Stimulated activated CD4-positive, alpha-beta T cell treated with anti-CD3 and anti-CD28 coated beads, Interleukin-4, amount 100 ng/mL, for 1 hour (primary cell): ENCODE measurements at places on chromosomes 1 and 21.

GRCh38 chr1:64624218-64624713 lies 120.6 kb upstream of the RAVER2 start:
- no peak for DNase-seq

DNA sequence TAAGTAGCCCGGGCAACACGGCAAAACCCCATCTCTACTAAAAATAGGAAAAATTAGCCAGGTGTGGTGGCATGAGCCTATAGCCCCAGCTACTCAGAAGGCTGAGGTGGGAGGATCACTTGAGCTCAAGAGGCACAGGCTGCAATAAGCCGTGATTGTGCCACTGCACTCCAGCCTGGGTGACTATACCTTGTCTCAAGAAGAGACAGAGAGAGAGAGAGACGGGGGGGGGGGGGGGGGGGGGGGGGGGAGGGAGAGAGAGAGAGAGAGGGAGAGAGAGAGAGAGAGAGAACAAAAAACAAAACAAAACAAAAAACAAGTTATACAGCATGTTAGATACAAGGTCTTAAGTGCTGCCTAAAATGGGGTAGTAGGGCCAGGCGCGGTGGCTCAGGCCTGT lies 77.8 kb upstream of the ZNF281 start:
- DNase-seq = no peak

DNA sequence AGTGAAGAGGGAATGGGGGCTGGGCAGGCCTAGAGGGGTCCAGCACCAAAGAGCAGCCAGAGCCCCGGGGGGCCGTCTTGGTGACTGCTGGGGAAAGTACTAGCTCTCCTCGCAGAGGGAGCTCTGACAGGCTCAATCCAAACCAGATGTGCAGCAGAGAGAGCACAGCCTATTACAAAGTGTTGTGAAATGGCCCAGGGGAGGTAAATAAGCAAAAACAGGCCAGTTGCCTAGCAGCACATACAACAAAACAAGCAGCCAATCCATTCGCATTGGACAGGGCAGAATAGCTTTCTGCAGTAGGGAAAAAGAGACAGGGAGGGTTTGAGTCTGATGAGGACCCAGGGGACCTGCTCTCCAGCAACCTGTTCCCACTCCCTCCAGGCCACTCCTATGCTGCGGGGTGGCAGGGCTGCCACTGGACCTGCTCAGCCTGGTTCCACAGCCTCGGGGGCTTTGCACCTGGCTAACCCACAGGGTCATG lies 239.6 kb upstream of the FGGY start:
- no peak for DNase-seq

DNA sequence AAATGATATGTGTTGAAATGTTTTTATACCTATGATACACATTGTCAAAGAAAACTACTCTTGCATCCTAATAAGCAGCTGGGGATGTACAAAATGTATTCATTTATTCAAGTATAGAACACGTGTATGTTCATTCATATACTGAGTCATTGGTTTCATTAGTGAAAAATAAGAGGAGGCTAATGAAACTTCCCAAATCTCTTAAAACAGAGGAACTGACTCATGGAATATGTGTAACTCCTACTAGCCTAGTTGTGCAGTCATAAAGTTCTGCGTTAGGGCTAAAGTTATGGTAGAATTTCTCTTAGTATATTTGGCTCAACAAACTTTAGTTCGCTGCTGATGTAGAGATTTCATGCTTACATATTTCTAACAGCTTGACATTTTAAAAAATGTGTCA lies 441.6 kb downstream of the NCAM2 start:
- DNase-seq = no peak

DNA sequence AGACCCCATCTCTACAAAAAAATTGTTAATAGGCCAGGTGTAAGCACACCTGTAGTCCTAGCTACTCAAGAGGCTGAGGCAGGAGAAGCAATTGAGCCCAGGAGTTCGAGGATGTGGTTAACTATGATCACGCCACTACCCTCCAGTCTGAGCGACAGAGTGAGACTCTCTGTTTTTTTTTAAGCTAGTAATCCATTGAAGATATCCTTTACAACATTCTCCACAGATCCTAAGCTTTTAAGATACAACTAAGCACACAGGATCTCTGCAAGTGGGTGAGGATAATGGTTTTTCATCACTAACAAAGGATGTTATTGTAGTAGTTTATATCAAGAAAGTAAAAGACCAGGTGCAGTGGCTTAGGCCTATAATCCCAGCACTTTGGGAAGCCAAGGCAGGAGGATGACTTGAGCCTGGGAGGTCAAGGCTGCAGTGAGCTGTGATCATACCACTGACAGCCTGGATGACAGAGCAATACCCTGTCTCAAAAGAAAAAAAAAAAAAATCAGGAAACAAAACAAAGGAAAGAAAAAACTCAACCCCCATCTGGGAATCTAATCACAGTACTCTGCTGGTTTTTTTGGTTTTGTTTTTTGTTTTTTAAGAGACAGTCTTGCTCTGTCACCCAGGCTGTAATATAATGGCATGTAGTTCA lies 166.1 kb downstream of the RERE start:
- no peak for DNase-seq

GRCh38 chr1:183431840-183432547 lies 13.8 kb upstream of the NMNAT2 start:
- no peak for DNase-seq

DNA sequence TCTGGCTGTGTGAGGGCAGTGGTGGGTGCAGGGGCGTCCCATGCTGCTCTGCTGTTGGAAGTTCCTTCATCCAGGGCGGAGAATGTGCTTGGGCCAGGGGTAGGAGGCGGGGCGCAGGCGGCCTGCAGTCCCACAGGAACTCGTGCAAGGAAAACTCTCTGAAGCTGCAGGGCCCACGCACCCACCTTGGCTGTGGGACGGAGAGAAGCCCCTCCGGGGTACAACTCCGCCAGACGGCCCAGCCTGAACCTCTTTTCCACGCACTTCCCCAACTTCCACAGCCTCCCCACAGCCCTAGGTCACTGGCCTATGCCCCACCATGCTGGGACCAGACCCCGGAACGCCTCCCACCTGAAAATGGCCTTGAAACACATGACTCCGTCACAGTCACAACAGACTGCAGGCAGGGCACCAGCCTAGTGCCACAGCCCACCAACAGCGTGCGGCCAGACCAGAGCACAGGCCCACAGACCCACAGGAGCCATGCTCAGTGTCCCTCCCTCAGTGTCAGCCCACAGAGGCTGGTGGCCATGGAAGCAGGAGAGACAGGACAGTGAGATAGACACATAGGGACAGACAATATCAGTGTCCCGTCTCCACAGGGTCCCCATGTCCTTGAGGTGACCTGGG lies 47.8 kb downstream of the WNT9A start:
- peak; percentile 0 for DNase-seq

- DNase-seq = no peak
Measured at GRCh38 chr1:234962340-234962989, 166.2 kb downstream of the TOMM20 start.

- no peak for DNase-seq
Measured at GRCh38 chr1:30040081-30041019, 683.0 kb downstream of the MATN1 start.

DNA sequence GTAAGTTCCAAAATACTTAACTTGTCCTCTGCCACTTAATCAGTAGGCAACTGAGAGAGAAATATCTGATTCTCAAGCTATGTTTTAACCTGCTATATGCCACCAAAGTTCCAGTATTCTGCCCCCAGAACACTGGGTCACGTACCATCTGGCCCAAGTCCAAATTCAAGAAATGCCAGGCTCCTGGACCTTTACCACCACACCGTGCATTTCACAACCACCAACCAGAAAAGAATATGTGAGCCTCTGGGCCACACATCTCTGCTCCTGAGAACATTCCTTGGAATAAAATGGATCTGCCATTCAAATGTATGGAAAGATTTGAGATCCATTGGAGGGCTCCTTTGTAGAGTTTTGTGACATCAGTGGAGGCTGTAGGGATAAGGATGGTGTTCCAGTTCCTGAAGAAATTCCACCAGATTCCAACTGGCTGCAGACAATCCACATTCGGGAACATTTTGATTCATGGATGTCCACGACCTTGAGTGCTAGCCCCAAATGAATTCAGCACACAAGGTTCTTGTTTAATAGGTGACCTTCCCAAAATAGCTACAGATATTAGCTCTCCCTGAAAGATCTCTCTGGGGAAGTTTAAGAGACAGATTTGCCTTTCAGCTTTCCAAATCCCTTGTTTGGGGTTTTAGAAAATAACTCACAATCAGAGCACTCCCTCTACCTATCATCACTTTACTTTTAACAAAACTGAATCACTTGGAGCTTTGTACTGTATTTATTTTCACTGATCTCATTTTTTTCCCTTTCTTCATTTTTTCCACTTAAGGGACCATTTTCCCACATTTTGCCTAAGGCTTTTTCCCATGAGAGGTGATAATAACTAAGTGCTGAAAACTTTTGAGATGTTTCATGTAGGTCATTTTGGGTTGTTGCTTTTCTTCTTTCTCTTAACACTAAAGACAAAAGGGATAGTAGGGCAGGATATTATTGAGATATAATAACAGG lies 128.4 kb upstream of the ZC3H11B start:
- no peak for DNase-seq

DNA sequence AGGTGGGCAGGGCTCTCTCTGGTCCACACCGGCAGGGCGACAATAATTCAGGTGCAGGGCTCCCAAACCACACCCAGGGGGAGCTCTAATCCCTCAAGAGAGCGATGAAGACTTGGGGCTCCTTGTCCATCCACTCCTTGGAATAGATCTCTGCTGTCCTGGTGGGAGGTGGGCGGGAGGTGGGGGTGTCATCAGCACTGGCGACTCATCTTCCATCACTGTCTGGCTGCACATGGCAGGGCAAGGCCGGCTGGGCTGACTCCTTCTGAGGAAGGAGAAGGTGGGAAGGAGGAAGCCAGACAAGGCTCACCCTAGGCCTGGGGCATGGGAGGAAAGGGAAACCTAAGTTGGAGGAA lies 29.3 kb downstream of the TNNT2 start:
- peak; percentile 15 for DNase-seq

DNA sequence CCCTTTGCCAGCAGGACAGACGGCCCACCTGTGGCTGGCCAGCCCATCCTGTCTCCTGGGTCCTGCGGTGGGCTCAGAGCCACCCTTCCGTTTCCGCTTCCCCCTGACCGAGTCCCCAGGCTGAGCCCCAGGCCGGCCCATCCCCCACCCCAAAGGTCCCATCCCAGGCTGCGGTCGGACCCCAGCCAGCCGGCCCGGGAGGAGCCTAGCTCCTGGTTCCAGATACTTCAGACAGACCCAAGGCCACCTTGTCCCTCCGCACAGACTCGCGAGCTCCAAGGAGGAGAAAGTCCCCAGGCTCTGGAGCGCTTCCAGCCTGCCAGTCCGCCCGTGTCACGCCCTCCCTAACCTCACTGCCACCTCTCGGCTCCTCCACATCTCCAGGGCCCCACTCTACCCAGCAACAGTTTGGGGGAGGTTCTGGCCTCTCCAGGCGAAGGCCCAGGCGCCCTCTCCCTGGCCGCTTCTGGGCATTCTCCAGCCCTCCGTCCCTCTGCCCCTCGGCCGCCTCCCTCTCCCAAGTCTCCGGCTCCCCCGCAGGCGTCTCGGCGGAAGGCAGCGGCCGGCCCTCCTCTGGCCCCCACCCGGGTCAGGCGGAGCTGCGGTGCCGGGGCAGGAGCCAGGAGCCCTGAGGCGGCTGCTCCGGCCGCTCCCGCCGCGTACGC lies 835 bp downstream of the LRRN2 start:
- DNase-seq = no peak

- no peak for DNase-seq
Measured at GRCh38 chr1:101059945-101060542, 34.5 kb upstream of the DPH5 start.

DNA sequence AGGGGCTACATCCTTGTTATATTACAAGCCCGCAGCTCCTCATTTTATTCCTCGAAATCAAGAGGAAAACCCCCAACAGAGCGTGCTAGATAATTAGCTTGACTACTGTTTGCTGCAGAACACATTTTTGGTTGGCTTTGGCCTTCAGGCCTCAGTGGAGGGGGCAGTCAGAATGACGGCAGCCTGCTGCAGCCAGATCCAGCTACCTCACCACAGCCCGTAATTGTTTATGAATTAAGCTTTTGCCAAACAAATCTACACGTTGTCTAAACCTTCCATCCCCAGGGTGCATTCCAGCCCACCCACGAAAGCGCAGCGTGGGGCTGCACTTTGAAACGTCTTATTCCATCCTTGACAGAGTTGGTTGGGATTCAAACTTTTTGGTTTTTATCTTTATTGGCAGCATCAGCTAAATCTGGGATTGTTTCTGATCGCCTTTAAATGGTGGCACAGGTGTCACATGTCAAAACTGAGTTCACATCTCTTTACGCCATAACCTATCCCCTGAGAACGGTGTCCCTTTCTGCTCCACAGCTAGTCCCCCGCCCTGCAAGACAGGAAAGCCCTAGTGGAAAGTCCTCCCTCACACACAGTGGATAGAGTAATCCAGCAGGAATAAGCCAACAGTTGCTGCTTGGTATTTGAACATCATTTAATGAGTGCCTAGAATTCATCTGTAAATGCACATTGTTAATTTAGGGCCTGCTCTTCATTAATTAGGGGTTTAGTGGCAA lies 195.5 kb downstream of the LMO4 start:
- DNase-seq = no peak

GRCh38 chr1:184622136-184622823 lies 132.4 kb downstream of the EDEM3 start:
- DNase-seq = no peak

- DNase-seq = no peak
Measured at GRCh38 chr1:204376919-204377799, 17.4 kb upstream of the PLEKHA6 start.

DNA sequence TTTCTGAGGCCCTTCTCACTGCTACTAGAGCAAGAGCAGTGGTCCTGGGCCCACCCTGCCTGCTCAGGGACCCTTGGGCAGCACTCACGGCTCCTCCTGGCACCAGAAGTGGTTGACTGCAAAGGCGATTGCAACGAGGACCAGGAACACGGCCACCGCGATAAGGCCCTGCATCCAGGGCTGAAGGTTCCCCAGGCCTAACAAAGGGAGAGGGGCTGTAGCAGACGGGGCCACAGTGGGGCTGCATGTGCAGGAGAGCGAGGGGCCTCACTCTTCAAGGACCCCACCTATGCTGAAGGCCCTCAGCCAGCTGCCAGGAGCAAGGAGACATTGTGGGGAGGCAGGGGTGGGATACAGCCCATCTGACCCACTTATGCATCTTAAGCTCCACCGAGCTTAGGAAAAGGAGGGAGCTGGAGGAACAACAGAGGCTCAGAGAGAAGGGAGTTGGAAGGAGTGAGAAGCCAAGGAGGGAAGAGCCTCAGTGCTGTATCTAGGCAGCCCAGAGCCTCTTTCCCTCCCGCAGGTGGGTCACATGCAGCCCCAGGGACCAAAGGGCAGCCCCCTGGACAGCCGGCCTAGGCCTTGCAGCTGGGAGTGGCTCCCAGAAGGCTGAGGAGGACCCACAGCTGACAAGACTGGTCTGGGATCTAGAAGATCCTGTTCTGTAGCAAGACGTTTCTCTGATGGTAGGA lies 2.5 kb downstream of the PDZK1IP1 start:
- DNase-seq = no peak

DNA sequence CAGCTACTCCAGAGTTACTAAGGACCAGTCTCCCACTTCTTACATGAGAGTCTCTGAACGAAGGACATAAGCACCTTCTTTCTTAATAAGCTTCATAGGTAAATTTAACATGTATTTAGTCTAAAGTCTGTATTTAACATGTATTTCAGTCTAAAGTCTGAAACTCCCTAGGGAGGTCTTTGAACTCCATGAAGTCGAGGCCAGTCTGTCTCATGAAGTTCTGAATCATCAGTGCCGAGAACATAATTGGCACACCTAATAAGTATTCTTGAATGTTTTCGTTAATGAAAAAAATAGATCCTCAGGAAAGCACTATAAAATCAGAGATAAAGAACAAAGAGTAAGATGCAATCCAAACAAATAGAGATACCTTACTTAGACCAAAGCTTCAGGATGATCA lies 945.5 kb downstream of the TTLL7 start:
- no peak for DNase-seq

- no peak for DNase-seq
Measured at GRCh38 chr1:14494911-14495310, 103.6 kb upstream of the KAZN start.
